NCI-H2227 treated with DMSO at 0.1 percent for 48 hours (cell line): ENCODE measurements at places on chromosomes 2 and 18.

DNA sequence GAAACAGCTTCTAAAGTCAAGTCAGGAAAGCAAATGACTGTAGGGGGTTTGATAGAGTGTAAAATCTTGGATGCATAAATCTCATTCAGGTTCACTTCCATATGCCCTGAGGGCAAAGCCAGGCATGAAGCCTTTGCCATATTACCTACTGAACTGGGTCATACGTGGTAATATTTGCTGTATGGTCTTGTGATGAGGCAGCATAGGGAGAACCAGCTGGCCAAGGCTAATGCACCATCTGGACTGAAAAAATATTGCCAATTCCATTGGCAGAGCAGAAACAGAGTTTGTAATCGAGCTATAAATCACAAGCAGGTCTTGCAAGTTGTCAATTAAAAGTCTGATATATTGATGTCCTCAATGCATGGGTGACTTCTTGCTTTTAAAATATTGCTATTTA, 243.8 kb downstream of the ERBB4 start:
- DNase-seq, result no peak

GRCh38 chr2:240400371-240401161, 34.9 kb upstream of the GPC1 start:
- DNase-seq, result no peak

DNA sequence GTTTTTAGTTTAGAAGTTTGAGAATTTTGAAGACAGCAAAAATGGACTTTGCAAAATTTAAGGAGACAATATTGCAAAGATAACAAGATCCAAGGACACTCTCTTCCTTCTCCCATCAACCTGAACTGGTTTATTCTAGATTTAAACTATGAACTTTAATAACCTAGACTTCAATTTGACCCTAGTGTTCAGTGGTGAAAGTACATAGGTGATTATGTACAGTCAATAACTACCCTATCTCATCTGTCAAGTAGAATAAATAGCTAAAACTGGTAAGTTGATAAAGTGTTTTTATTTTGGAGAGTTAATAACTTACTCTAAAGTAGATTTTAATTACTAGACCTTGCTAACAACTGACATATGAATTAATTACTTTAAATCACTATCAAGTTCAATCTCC, 52.9 kb upstream of the NFE2L2 start:
- no peak for DNase-seq

DNA sequence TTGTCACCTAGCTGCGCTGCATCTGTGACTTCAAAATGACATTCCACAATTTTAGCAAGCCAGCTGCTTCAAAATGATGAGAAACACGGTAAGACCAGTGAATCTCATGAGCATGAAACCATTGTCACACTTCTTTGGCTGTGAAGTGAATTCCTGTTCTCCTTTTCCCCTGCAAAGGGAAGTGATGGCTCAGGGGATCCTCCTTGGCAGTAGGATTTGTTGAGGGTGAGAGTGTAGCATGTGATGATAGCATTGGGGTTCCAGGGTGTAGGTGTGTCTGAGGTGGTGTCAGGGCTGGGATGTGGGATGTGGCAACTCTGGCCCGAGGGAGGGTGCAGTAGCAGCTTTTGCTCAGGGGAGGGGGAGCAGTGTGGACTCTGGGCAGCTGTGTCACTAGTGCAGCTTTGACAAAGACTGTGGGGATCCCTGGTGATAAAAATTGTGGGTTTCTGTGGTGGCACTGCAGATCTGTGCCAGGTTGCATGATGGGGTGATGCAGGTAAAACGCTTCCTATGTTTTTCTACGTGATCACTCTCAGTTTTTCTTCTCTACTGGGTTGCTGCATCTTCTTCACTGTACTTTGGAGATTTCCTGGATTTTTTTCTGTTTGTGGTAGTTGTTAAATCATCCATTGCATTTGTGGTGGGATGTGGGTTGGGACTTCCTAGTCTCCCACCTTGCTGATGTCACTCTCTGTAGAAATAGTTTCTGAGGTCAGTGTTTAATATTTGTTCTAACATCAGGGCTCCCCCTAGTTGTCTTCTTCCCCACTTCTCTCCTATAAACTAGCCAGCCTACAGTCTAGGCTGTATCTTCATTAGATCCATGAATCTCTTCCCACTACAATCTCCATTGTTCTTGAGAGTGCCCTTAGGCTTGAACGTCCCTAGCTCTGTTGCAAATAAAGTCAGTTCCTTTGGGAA, 107.0 kb downstream of the ACTR3 start:
- no peak for DNase-seq

DNA sequence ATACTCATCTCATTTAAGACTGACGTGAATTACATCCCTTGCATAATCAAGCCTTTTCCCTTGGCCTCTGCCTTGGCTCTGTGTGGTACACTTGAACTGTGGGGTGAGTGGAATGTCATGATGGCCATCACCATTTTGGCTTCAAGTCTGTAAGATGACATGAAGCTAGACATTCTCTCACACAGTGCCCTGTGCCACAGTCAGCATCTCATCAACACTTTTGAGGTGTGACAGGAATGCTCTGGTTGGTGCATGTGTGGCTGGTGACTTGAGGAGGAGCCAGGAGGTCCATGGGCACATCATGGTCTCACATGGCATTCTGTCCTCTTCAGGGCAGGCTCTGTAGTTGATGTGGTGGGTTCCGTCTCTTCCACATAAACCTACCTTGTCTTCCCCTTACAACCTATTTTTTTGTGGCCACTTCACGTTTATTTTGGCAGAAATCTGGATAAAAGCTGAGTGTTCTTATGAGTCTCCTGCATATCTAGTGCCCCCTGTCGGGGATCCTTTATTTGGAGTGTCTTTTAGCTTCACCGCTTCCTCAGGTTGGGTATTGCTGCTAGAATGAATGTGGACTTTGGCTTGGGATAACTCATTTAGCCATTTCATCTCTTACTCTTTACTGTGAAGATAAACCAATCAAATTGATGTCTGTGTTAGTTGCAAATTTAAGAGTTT, 28.1 kb downstream of the MAP4K4 start:
- no peak for DNase-seq

DNA sequence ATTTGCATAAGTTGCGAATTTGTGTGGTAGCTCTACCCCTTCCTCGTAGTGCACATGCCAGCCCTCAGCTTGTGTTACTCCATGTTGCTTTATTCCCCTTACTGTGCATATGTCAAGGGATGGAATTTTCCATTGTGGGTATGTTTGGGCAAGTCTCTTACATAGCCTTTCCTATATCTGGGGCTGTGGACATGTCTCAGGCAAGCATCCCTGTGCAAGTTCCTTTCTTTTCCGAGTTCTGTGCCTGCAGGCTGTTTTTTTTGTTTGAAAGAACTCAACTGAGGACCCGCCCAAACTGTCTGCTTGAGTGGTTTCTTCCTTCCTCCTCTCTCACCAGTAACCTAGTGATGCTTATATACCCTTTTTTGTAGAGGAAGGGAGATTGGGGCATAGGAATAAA, 1739.1 kb upstream of the PIK3C3 start:
- no peak for DNase-seq

DNA sequence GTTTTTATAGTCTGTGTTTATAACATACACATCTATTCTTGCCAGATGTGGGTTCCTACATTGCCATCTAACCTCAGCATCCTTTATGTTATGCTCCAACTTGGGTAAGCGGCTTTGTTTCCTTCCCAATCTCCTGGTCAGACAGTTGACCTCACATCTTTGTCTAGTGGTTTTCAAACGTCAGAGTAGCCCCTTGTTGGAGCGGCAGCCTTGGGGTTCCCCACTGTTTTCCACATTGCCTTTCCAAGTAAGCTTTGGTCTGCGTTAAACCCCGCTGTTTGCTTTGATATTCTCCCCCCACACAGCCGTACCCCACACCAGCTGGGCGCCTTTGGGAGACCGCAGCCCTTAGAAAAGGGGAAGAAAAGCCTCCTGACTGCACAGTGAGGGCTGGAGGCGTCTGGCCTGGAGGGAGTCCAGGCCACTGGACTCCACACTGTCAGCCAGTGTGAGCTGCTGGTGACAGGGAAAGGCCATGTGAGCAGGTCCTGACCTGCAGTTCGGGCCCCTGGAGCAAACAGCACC, 83.3 kb downstream of the MALT1 start:
- no peak for DNase-seq

DNA sequence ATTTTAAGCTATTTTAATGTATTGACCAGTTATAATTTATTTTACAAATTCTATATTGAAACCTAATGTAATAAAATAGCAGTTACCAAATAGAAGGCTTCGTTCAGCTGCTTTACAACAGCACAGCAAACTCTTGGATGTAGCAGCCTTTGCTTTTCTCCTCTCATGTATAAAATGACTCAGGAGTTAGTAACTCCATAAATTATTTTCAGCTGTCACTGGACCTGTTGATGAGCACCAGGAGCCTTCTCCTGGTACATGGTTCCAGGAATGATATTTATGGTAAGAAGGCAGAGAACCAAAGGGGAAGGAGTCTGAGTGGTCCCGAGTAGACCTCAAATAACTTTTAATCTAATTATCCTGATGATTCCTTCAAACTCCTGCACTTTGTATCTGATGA, 256.4 kb upstream of the NETO1 start:
- DNase-seq, result no peak

GRCh38 chr2:111133603-111134002, 12.9 kb downstream of the BCL2L11 start:
- DNase-seq, result no peak

GRCh38 chr18:68429111-68429510, 285.8 kb downstream of the TMX3 start:
- no peak for DNase-seq

- no peak for DNase-seq
Measured at GRCh38 chr18:29154758-29155725, 978.1 kb upstream of the CDH2 start.

GRCh38 chr2:195016841-195017240, 640.2 kb upstream of the SLC39A10 start:
- DNase-seq, result no peak

DNA sequence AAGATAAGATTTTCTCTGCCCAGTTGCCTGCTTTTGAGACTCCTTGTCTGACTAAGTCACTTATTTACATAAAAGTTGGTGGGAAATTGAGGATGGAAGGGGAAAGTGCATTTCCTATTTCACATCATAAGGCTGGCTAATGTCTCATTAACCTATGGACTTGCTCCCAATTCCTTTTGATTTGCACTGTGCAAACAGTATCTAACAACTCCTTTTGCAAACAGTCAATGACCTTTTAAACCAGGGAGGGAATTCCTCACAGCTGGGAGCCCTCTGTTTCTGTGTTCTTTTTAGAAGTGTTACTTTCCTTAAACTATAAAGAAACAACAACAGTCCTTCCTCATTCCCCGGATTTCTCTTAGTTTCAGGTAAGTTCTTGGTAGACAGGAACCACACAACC, 272.8 kb downstream of the RND3 start:
- DNase-seq, result no peak

- DNase-seq, result peak; percentile 28
Measured at GRCh38 chr2:222518570-222519381, 94.4 kb downstream of the SGPP2 start.

- no peak for DNase-seq
Measured at GRCh38 chr18:5419601-5420000, 124.1 kb upstream of the ZBTB14 start.

GRCh38 chr18:64365106-64365505, 216.2 kb upstream of the LINC00305 start:
- DNase-seq, result no peak

DNA sequence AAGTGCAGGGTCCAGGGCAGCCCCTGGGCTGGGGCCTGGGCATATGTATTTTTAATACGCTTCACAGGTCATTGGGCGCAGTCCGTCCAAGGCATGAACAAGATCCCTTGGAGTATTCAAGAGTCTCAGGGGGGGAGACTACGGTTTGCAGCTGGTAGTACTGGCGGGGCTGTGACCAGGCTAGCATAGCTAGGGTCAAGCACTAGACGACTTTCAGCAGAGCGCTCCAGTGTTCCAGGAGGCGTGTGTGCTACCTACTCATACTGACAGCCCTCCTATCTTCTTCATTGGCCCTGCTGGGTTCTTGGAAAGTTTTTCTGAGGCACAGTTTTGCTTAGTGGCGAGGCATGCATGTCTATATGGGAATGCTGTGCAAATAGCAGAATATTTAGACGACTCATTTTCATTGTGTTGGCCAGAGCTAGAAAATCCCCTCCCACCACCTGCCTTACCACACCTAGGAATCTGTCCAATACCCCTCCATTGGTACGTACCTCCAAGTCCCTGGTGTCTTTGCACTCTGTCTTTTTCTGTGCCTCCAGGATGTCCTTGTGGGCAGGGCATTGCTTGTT, 68.2 kb downstream of the GLI2 start:
- DNase-seq, result no peak

- no peak for DNase-seq
Measured at GRCh38 chr2:88754585-88755320, 63.3 kb downstream of the RPIA start.

DNA sequence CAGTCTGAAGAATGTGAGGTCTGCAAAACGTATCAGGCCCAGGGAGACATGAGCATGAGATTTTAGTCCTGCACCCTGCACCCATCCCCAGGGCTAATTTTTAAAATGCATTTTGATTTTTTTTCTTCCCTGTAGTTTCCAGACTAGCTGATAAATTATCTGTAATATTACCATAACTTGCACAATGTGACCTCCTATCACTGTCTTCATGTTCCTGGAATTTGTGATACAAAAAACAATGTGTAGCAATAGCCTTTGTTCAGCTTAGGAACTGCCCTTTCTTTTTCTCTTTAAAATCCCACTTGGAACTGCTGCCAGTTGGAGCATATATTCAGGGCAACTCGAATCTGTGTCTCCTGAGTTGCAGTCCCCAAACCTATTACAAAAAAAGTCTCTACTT, 222.8 kb upstream of the HS6ST1 start:
- DNase-seq, result no peak

GRCh38 chr2:177262092-177262491, 2.4 kb downstream of the NFE2L2 start:
- no peak for DNase-seq

GRCh38 chr2:10619643-10620042, 70.1 kb downstream of the NOL10 start:
- DNase-seq, result no peak

DNA sequence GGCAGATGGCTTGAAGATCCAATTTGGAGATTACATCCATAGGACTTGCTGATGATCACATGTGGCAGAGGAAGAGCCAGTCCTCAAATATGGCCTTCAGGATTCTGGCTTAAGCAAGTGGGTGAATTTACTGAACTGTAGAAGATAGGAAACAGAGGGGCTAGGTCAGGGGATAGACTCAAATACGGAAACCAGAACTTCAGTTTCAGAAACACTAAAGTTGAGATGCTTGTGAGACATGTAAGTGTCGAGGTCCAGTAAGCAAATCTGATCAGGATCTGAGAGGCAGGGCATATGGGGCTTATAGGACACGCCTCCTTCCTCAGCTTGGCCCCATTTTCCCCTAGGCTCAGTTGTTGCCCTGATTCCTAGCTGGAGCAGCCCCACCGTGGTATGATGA, 107.7 kb downstream of the LBH start:
- DNase-seq, result no peak

GRCh38 chr2:191297033-191297432, 51.8 kb downstream of the MYO1B start:
- DNase-seq, result no peak

DNA sequence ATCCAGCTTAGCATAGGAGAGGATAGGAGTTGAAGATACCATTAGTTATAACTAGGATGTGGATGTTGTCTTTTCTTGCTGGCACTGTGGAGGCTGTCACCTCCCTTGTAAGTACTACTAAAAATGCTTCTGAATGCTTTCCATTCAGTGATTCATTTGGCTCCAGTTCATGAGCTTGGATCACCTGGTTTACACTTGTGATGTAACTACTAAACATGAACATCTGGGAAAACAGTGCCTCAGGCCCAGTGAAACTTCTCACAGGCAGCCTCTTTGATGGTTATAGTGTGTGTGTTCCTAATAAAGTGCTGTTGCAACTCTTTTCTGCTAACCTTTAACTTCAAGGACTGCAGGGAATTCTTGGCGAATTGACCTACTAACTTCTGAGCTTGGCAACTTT, 13.0 kb upstream of the SLC9A2 start:
- DNase-seq, result no peak
